KG1 (cell line): ENCODE measurements at places on chromosomes 4 and X.

DNA sequence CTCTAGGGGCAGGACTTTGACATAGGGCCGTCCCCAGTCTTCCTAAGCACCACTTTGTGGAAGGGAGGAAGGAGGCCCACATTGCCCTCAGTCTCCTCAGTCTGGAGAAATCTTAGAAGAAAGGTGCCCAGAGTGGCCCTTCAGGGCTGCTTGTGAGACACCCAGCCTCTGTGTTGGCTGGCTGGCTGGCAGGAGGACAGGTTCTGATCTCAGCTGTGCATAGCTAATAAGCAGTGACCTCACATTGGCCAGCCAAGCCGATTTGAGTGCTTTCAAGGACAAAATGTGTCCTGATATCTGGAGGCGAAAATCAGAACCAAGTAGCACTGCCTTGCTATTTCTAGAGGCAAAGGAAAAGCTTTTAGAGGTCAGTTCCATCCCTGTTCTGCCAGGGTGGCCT lies 211.5 kb downstream of the BCOR start:
- DNase-seq = no peak

- DNase-seq = no peak
Observed at GRCh38 chrX:38879631-38880220, 78.5 kb downstream of the MID1IP1 start.

DNA sequence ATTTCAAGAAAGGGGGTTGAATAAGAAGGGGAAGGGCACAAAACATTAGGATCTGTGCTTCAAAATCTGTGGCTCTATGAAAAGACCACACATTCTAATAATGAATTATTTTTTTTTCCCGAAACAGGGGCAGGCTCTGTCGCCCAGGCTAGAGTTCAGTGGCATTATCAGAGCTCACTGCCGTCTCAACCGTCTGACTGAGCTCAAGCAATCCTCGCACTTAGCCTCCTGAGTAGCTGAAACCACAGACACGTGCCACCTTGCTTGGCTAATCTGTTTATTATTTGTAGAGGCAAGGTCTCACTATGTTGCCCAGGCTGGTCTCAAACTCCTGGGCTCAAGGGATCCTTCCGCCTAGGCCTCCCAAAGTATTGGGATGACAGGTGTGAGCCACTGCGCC lies 33.4 kb downstream of the ACSL1 start:
- no peak for DNase-seq

DNA sequence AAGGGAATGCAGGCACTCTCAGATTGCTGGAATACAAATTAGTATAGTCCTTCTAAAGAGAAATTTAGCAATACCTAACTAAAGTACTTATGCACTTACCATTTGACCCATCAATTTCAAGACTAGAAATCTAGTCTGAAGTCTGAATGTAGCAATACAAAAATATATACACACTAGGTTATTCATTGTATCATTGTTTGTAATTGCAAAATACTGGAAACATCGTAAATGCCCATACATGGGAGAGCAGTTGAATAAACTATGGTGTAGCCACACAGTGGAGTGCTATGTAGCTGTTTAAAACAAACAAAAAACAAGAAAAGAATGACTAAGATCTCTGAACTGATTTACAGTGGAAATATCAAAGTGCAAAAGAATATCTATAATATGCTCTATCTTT lies 346.4 kb downstream of the ZNF674 start:
- no peak for DNase-seq

- no peak for DNase-seq
Observed at GRCh38 chr4:20809812-20810211, 109.6 kb downstream of the PACRGL start.

DNA sequence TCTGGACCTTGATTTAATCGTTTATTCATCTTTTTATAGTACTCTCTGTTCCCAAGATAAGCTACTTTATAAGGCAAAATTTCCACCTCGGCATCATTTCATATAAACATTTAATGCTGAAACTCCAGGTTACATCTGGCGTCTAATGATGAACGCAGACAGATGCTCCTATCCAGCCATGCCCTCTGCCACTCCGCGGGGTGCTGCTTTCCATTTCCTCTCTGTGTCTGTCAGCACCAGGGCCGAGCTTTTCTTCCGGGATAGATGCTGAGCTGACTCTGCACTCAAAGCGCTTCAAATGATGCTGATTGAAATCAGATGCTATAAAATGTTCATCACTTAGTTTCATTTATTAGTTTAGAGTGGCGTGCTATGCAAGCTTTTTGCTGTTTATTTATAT lies 80.5 kb upstream of the HELT start:
- no peak for DNase-seq

GRCh38 chr4:74230902-74231499 lies 73.1 kb downstream of the MTHFD2L start:
- no peak for DNase-seq

DNA sequence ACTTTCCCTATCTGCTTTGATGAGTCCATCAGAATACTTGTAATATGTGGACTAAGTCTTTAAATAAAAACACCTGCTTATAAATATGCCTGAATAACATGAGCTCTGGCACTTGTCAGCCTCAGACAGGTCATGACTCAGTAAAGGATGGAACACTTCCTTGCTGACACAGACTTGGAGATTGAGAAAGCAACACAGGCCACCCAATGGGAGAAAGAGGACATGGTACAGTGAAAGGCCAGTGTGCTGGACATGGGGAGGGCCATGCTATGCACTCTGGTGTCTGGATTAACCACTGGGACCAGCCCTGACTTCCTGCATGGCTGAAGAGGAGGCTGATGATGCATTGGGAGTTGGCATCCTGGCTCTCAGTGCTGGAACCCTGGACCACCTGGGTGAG lies 149.5 kb downstream of the DHRSX start:
- no peak for DNase-seq

- no peak for DNase-seq
Observed at GRCh38 chrX:17527922-17528321, 152.9 kb downstream of the NHS start.

- DNase-seq = no peak
Observed at GRCh38 chr4:116664198-116664597, 421.2 kb downstream of the TRAM1L1 start.
